ENCODE measurements at places on chromosomes 12 and 14. TPM values are rescaled to one million over a fixed set of nuclear protein-coding genes. Genes with fewer than 3 reads are reported as not detected.

The BBOF1 gene
- 1.7 TPM for total RNA-seq

The TSPAN9 gene
- total RNA-seq, result 5.1 TPM

The KRT78 gene
- total RNA-seq, result 6.2 TPM

The DBX2 gene
- not detected for total RNA-seq

The KCNK10 gene
- under 0.01 TPM for total RNA-seq

The TAS2R13 gene
- under 0.01 TPM for total RNA-seq

The DHRS2 gene
- total RNA-seq, result 0.07 TPM

All from nasal cavity respiratory epithelium epithelial cell of viscerocranial mucosa (primary cell).